ENCODE measurements at places on chromosomes 5 and 9.

DNA sequence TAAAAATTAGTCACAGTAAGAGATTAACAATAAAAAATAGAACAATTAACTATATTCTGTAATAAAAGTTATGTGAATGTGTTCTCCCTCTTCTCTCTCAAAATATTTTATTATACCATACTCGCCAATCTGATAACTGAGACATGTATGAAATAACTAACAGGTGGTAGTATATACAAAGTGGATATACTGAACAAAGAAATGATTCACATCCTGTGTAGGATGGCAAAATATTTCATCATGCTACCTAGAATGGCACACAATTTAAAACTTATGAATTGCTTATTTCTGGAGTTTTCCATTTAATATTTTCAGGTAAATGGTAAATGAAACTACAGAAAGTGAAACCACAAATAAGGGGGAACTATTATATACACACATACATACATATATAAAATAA lies 152.5 kb downstream of the RNF180 start:
- no peak for DNase-seq

DNA sequence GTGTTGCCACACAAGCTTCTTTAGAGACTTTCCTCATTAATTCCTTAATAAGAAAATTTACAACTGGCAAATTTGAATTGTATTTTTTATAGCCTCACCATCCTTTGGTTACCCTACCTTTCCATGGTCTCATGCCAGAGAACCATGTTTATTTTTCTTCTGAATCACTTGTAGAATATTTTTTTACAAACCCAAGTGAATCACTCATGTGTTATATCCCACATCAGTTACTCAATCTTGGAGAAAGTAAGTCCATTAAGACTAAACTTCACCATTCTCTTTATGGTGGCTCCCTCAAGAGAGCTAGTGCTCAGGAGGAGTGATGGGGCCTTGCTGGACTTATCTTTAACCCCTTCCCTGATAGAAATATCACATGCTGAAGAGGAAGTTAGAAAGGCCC lies 128.9 kb downstream of the SUSD1 start:
- no peak for DNase-seq

- no peak for DNase-seq
Observed at GRCh38 chr5:113274836-113275414, 159.9 kb downstream of the TSSK1B start.

- DNase-seq = no peak
Observed at GRCh38 chr5:8216921-8217320, 348.0 kb downstream of the MTRR start.

DNA sequence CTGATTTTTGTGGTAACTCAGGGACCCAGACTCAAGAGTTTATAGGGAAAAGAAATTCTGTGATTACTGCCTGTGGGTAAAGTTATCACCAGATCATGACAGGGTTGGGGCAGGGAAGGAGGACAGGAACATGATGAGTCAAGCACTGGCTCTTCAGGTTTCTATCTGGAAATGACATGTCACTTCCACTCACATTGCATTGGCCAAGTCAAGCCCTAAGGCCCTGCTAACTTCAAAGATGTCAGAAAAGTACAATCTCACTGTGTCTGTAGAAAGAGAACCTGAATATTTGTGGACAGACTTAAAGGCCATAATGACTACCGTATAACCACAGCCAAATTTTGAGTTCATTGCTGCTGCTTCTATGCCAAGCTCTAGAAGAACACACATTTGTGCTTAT lies 187.7 kb downstream of the TLE4 start:
- no peak for DNase-seq

- DNase-seq = no peak
Observed at GRCh38 chr5:41636605-41637004, 126.2 kb upstream of the PLCXD3 start.

GRCh38 chr5:95564450-95564849 lies 9.5 kb downstream of the ARSK start:
- DNase-seq = no peak

- no peak for DNase-seq
Observed at GRCh38 chr9:33193818-33194217, 26.7 kb upstream of the B4GALT1 start.

- no peak for DNase-seq
Observed at GRCh38 chr5:132132138-132132537, 58.5 kb downstream of the CSF2 start.

- DNase-seq = no peak
Observed at GRCh38 chr5:96741891-96742309, 65.8 kb downstream of the ERAP1 start.

- DNase-seq = no peak
Observed at GRCh38 chr5:121968910-121969607, 7.3 kb downstream of the SRFBP1 start.

DNA sequence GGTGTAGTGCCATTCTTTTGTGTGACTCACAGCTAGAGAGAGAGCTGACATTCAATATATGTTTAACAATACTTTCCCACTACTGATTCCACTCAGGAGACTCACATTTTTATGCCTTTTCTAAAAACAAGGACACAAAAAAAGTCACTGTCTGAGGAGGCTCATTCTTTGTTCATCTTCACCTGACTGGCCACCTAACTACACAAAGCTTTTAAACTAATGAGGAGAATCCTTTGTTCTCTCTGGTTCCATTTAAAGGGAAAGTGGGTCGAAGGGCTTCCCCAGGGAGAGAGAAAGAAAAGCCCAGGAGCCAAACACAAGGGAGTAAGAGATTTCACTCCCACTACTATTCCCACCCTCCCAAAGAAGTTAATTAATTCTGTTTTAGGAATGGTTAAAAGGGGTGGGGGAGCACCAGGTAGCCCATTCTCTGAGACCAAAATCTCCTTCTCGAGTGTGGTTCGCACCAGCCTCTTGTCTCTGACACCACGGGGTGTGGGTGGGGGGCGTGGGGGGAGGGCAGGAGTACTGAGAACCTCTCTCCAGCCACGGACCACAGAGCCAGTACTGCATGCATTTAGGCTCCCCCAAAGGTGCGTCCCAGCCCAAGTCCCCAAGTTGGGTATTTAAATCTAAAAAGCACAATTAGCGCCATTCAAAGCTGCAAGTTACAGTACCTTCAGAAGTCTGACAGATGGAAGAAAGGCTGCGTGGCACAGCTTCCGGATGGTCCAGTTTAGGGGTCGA lies 747 bp downstream of the TRPM3 start:
- DNase-seq = no peak

Measured in activated naive CD4-positive, alpha-beta T cell treated with Interleukin-2 at 50 U/mL for 16 hours (primary cell).